Hematopoietic multipotent progenitor cell treated with erythropoietin and hydrocortisone succinate and interleukin-3 and kit ligand, for 8 days (in vitro differentiated cells): ENCODE measurements at places on chromosomes 4 and X.

GRCh38 chr4:7763788-7764187 is 175.9 kb downstream of the AFAP1 start:
- DNase-seq = no peak

DNA sequence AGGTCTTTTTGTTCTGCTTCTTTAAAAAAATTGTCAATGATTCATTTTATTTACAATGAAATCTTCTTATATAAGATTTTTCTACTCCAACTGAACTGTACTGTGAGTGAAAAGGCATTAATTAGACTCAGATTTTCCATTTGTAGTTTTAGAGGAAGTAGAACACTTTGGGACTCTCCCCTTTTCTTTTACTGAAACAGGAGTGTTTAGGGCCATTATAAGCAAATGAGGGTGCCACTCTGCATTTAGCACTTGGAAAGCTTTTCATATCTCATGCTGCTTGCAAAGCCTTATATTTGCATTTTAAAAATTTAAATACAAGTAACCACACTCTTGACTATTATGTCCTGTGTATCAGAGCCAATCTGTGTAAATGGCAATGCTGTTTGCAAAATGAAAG is 584.3 kb downstream of the KLHL13 start:
- DNase-seq = no peak

- DNase-seq = no peak
These were observed 72.0 kb downstream of the FAT1 start for GRCh38 chr4:186651624-186652023.

DNA sequence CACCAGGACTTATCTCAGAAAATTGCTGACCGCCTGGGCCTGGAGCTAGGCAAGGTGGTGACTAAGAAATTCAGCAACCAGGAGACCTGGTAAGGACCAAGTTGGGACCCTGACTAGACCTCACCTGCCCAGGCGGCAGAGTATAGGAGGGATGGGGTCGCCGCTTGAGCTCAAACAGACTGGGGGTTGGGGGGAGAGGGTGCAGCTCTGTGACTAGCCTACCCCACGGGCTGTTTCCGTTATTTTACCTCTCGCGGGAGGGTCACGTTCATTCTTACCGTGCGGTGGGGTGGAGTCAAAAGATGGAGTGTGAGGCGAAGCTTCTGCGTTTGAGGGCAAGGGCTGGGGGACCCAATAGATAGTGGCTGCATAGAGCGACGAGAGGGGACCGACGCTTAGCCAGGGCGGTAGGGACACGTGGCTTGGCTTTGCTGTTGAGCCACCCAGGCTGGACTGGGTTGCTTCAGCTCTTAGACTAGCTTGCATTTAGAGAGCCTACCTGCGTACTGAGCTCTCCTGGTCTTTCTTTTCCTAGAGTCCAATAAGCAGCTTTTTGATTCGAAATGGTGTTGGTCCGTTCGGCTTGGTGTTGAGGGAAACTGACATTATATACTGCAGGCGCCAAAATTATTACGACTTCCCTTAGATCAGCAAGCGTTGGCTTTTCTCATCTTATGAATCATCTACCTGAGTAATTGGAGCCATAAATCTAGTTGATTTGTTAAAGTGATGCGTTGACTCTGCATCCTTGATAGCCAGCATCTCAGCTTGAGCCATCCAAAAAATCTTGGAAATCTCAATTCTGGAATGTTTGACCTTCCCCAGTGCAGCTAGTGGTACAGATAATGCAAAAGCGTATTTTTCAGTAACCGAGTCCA is 591 bp downstream of the PRPS1 start:
- DNase-seq = peak; percentile 60

GRCh38 chr4:32031026-32031425 is 1310.9 kb downstream of the PCDH7 start:
- DNase-seq = no peak

- DNase-seq = no peak
These were observed 318.9 kb upstream of the F9 start for GRCh38 chrX:139211568-139212182.

- DNase-seq = peak; percentile 95
These were observed 119.3 kb downstream of the AFF1 start for GRCh38 chr4:87053802-87054767.

GRCh38 chrX:134115270-134115669 is 121.7 kb upstream of the CCDC160 start:
- no peak for DNase-seq
